ENCODE measurements at places on chromosomes 12 and 14. TPM values are rescaled to one million over a fixed set of nuclear protein-coding genes. Genes with fewer than 3 reads are reported as not detected.

DNA sequence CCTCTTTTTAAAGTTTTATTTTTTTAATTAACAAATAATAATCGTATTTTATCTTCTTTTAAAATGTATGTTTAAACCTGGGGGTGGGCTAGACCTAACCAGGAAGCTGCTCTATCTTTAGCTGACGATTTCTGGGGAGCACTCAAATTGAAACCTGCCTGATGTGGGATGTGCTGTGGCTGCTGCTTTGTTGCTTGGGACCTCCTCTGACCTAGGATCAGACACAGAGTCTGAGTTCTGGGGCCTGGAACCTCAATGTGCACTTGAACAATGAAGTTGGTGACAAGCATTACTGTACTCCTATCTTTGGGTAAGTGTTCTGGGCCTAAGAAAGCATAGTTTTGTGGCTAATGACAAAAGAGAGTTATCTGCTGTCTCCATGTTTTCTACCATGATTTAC is 386.7 kb downstream of the DAD1 start:
- H3K27me3 ChIP-seq = no peaks in the 10 kb centered on the region
- H3K36me3 ChIP-seq = no peaks in the 10 kb centered on the region
- H3K27ac ChIP-seq = no peak overlapping the region
- no peak overlapping the region for H3K4me3 ChIP-seq

GRCh38 chr14:99389174-99389826 is 91.4 kb downstream of the SETD3 start:
- peak; percentile 10 for DNase-seq
- peaks cover 17% of the 10 kb centered on the region for H3K27me3 ChIP-seq
- H3K27ac ChIP-seq = no peak overlapping the region
- H3K36me3 ChIP-seq = no peaks in the 10 kb centered on the region
- peaks cover 2% of the 10 kb centered on the region for H3K4me1 ChIP-seq
- H3K4me3 ChIP-seq = no peak overlapping the region

GRCh38 chr12:4270016-4270830 is 3.3 kb upstream of the CCND2 start:
- peaks cover 3% of the 10 kb centered on the region for H3K4me1 ChIP-seq
- no peak overlapping the region for H3K4me3 ChIP-seq
- no peak for DNase-seq
- peaks cover 84% of the 10 kb centered on the region for H3K27me3 ChIP-seq
- no peaks in the 10 kb centered on the region for H3K36me3 ChIP-seq

NYNRIN gene
- 1.7 TPM for total RNA-seq

DNA sequence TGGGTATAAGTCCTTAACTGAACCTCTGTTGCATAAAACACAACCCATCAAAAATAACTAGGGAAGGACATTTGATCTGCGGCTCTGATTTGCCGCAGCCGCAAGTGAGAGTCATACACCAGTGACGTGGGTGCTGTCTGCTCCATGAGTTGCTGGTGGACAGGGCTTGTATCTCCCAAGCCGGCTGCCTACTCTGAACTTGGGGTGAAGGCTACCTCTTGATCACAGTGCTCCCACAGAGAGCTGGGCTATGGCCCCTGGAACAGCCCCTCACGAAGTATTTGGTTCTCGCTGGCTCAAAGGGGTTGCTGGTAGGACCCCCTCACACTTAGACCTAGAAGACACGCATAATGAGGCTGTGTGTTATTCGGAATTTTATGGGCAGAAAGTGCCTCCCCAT is 118.8 kb downstream of the TMEM132C start:
- no peak overlapping the region for H3K4me3 ChIP-seq
- H3K27ac ChIP-seq = no peak overlapping the region
- no peaks in the 10 kb centered on the region for H3K4me1 ChIP-seq
- DNase-seq = no peak
- no peaks in the 10 kb centered on the region for H3K36me3 ChIP-seq

DNA sequence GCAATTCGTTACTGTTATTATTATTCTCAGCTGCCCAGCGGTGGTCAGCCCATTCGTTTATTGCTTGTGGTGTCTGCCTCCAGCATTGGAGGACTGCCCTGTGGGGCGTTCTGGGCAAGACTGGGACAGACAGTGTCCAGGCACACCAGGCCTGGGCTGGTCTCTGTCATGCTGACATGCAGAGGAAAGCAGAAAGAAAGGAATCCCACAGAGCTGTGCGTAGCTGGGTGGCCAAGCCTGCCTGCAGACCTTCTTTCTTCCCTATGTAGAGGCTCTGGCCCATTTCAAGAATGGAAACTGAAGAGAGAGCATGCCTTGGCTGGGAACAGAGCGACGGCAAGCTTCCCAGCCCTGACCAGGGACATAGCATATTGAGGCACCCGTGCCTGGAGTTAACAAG is 525.3 kb upstream of the TBX3 start:
- no peak for DNase-seq
- H3K36me3 ChIP-seq = no peaks in the 10 kb centered on the region
- no peak overlapping the region for H3K27ac ChIP-seq
- H3K4me1 ChIP-seq = peaks cover 2% of the 10 kb centered on the region
- no peak overlapping the region for H3K4me3 ChIP-seq

DNA sequence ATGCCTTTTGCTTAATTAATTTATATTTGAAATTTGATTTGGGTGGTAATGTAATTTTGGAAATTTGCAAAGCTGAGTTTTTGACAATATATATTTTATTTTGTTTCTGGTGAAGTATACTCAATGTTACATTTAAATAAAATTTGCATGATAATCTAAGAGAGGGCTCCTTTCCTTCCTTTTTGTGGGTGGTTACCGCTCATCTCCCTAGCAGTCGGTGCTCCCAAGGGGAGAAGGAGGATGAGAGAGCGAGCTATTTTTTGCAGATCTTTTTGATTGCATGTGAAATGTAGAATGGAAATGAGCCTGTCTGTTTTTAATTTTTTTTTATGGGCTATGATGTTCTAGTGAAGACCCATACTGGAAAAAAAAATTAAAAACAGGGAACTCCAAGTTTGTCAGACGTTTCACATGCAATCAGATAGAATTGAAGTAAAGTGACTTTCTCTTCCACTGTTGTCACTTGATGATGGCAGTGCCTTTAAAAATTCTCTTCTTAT is 39.8 kb downstream of the MSRB3 start:
- no peak for DNase-seq
- H3K4me1 ChIP-seq = peaks cover 4% of the 10 kb centered on the region
- no peak overlapping the region for H3K4me3 ChIP-seq
- H3K27me3 ChIP-seq = no peaks in the 10 kb centered on the region
- H3K36me3 ChIP-seq = peaks cover 2% of the 10 kb centered on the region

SLC6A15 gene
- 1.4 TPM for total RNA-seq

- H3K27me3 ChIP-seq = no peaks in the 10 kb centered on the region
- H3K27ac ChIP-seq = peak overlapping the region; percentile 89
- no peak for DNase-seq
- H3K4me1 ChIP-seq = peaks cover 39% of the 10 kb centered on the region
- peak overlapping the region; percentile 94 for H3K4me3 ChIP-seq
- H3K36me3 ChIP-seq = peaks cover 9% of the 10 kb centered on the region
These were observed 1.2 kb downstream of the ITGA5 start for GRCh38 chr12:54417712-54418440.

PZP gene
- total RNA-seq = not detected

DNA sequence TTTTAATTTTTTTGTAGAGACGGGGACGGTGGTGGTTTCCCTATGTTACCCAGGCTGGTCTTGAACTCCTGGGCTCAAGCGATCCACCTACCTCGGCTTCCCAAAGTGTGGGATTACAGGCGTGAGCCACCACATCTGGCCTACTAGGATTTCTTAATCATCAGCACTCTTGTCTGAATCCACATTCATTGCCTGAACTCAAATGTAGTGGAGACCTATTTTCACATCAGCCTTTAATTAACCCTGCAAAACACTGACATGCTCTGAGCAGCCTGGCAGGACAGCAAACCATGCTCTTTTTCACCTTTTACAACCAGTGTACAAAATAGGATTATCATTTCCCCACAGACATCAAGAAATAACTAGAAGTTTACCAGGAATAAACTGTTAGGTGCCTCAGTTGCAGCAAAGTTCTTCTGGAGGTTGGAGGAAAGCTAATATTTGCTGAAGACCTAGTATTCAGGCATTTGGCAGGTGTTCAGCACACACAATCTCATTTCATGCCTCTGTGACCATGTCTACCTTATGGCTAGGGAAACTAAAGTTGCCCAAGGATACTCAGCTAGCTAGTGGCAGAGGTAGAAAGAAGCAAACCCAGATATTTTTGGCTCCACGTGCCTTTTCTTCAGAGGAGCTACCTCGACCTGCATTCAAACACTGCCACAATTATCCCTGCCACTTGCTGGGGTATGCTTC is 37.7 kb downstream of the CFL2 start:
- H3K27me3 ChIP-seq = no peaks in the 10 kb centered on the region
- no peak overlapping the region for H3K27ac ChIP-seq
- no peaks in the 10 kb centered on the region for H3K36me3 ChIP-seq
- no peak overlapping the region for H3K4me3 ChIP-seq
- DNase-seq = no peak
- peaks cover 2% of the 10 kb centered on the region for H3K4me1 ChIP-seq
